Right renal cortex interstitium (tissue), 3 donors: ENCODE measurements at places on chromosomes 16 and 17. TPM values are rescaled to one million over a fixed set of nuclear protein-coding genes. Genes with fewer than 3 reads are reported as not detected.

DNA sequence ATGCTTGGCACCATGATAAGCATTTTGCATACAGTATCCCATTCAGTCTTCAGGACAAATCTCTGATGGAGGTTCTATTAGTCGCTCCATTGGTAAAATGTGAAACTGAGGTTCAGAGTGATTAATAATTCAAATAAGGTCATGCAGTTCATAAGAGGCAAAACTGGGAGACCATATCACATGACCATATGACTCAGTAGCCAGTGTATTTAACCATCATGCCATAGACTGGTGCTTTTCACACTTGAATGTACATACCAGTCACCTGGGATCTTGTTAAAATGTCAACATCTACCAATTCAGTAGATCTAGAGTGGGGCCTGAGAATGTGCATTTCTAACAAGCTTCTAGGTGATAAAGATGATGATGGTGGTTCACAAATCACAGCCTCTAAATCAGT, 4.3 kb downstream of the ACSM3 start:
- no peak for DNase-seq

- no peak for DNase-seq
Observed at GRCh38 chr16:11484691-11485258, 101.9 kb downstream of the LITAF start.

DNA sequence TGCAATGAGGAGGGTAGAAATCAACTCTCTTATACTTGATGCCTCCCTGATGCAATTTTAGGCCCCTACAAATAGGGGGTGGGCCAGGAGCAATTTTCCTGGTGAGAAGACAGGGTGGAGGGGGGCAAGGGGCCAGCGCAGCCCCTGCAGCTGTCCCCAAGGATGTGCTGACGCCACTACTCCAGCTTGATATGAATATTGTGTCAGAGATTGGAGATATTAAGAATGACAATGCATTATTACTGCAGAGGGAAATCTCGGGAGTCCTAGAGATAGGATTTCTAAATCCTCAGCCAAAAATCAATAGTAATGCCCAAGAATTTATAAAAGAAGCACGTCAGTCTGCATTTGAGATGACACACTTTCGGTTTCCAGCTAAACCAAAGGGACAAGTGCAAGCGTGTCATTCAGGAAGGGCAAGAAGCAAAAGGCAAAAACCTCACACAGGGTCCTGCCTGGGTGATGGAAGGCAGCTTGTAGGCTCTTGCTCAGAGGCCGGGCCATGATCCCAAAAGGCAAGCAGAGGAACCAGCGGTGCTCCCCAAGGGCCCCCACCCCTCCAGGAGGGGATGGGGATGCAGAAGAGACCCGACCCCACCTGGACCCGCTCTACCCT, 178.8 kb downstream of the C16orf78 start:
- no peak for DNase-seq

DNA sequence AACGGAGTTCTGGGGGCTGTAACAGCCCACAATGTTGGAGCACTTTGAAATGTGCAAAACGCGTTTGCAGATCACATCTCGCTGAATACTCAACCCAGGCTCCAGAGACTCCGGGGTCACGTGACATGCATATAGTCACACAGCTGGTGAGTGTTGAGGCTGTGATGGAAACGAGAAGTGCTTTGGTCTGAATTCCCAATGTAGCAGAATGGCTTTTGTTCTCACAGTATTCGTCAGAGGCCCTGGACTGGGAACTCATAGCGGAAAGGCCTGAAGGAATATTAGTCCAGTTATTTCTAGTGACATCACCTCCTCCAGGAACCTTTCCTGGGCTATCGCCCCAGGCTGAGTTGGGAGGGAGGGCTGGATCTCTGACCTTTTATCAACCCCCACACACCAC, 95.8 kb upstream of the CRHR1 start:
- no peak for DNase-seq

DNA sequence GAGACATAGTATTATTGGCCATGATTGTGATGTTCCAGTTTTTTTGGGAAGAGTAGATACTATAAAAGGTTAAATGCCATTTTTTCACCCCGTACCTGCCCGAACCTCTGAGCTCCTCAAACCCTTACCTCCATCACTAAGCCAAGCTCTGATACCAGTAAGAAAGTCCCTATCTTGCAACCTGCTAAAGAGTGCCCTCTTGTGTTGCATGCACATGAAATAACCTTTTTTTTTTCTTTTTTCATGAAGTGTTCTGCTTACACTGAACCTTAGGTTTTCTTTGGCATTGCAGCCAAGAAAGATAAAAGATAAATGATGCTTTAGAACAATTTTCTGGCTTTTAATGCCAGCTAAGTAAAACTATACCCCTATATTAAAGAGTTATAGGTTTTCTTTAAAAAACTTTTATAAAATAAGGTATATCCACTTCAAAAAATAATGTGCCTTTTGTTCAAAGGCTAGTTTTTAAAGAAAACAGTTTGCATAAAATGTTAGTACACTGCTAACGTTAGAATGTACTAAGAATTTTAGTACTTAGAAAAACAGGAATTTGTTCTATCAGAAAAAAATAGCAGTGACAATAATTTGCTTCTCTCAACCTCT, 295.3 kb upstream of the PMFBP1 start:
- peak; percentile 5 for DNase-seq

DNA sequence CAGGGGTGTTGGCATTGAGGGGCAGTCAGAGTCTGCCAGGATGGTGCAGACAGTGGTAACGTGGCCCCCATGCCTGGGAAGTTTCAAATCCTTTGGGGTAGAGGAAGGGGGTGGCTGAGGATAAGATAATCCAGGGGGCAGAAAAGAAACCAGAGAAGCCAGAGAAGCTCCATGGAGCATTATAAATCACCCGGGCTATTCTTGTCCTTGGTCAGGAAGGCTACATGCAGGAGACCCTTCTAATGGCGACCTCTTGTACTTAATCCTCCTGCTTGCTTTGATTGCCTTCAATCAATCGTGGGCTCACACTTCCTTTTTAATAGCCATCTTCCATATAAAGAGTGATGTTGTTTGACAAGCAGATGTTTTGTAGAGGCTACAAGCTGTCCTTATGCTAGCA, 131.9 kb downstream of the MAF start:
- DNase-seq, result no peak

DNA sequence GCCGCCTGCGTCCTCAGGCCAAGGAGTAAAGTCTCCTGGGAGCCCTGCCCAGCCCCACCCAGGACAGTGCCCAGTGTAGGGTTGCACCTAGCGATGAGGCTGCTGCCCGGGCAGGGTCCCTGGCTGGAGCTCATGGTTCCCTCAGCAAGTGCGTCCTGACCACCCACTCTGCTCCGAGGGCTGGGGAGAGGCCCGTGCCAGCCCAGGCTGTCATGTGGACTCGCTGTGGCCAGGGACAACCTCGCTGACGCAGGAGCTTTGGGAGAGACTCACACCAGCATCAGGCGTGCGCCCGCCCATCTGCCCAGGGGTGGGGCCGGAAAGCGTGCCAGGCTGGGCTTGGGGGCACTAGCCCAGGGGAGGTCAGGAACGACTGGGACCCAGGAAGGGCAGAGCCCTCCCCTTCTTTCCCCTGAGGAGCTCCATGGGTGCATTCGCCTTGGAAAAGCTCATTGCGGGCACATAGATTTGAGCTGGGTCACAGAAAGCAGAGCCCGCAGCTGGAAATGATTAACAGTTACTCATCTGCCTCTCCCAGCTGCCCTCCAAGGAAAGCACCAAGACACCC, 19.7 kb downstream of the DPEP1 start:
- no peak for DNase-seq

DNA sequence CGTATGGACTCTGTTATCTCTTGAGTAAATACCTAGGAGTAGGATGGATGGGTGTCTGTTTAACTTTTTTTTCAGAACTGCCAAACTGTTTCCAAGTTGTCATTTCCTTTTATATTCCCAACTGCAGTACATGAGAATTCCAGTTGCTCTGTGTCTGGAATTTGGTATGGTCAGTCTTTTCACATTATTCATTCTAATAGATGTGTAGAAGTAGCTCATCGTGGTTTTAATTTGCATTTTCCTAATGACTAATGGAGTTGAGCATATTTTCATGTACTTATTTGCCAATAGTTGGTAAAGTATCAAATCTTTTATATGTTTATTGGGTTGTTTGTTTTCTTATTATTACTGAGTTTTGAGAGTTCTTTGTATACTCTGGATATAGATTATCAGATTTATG, 27.0 kb downstream of the MRTFB start:
- DNase-seq, result no peak

- DNase-seq, result no peak
Observed at GRCh38 chr17:75524970-75525805, at the start of gene LLGL2. Gene LLGL2 (plus strand): TSS chr17:75525697. CDS start chr17:75543427, 17,730 bp downstream.

DNA sequence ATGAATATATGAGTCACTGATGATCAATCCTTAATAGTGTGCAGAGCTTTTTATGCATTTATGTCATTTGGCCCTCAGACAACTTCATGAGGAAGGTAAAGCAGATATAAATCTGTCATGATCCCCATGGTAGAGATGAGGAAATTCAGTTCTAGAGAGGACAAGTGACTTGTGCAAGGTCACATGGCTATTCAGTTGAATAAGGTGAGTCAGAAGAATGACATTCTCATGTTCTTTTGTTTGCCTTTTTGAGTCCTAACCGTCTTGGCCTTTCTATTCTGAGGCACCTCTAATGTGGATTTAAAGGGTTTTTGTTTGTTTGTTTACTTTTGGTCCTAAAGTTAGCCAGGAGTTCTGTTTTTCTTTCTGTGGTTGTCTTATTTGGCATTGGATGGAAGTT, 116.2 kb upstream of the ELAC2 start:
- no peak for DNase-seq

DNA sequence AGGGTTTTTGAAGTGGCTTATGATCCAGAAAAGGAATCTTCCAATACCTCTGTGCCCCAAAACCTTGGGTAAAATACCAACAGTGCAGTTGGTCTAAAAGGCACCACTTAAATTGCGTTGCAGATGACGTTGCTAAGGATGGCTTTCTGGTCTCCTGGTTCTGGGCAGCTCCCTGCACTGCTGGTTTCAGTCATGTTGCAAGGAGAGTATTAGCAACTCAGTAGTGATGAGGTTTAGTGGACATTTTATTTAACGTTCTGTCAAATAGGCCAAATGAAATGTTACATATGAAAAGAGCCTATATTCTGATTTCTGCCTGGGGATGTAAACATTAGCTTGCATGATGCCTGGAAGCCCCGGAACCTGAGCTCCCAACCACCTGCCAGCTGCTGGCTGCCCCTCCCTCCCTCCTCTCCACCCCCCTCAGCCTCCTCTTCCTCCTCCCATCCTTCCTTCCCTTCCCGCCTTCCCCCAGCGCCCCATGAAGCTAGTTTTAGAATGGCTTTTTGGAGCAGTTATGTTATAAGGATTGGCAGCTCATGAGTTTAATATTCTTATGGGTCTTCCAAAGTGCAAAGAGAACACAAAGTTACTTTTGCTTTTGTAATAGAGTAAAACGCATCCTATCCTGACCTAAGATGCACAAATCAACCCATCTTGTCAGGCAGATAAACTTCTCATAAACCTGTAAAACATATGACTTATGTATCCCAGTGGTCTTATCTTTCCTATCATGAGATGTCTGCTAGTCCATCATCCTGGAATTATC, 20.7 kb downstream of the CD7 start:
- no peak for DNase-seq

GRCh38 chr17:75480281-75480680, 23.8 kb downstream of the TMEM94 start:
- DNase-seq, result no peak

DNA sequence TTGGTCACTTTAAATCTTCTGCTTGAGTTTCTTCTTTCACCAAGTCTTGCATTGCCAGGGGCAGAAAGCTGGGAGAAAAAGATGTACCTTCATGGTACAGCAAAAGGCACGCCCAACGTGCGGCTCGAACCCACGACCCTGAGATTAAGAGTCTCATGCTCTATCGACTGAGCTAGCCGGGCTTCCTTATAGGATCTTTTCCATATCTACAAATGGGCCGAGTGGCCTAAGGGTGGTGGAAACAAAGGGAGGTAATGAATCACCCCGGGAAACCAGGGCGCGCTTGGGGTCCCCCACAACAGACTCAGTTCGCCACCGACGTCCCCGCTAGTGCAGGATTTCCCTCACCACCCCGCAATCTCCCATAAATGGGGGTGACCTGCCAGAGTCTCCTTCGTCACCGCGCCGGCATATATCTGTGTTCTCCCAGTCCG, 7.5 kb upstream of the OR1F1 start:
- DNase-seq, result no peak

- no peak for DNase-seq
Observed at GRCh38 chr16:1940273-1941161, 2.5 kb downstream of the MSRB1 start.

GRCh38 chr16:56347670-56348069, 77.7 kb downstream of the AMFR start:
- no peak for DNase-seq

DNA sequence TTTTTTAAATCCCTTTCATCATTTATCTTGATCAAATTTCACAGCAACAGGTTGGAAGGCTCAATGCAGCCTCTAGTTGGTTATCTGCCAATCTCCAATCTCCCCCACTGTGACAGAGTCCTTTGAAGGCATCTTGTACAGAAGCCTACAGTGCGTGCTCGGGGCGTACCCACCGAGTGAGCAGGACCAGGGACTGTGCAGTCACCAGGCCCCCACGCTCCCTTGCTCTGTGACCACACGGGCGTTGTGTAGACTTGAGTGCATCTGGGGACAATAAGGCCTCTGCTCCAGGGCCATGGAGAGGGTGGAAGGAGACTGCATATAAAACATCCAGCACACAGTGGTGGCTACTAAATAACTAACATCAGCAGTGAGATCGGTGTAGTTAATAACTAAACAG, 63.4 kb downstream of the GTF3C1 start:
- no peak for DNase-seq

DNA sequence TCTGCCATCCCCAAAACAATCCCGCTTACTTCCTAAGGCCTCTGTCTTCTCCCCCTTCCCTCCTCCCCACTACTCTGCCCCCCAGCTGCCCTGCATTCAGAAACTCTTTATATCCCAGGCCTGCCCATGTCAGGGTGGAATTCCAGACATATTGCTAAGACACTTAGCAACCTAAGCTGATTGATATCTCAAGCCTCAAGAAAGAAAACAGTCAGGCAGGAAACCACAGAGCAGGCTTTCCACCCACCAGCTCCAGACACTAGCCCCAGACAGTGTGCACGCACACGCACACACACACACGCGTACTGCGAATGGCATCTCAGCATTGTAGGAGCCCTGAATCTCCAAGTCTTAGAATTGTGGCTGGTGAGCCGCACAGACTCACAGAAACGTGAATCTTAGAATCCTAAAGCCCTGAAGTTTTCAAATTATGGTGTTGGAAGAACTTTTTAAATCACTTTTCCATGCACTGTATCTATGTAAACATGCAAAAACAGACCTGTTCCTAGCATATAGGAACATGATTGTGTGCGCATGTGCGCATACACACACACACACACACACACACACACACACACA, 8.8 kb upstream of the LPCAT2 start:
- no peak for DNase-seq

Gene SYCE1L
- polyA plus RNA-seq, result 2.9 TPM

Gene TAT
- polyA plus RNA-seq, result 0.03 TPM

Gene ALDOC
- polyA plus RNA-seq, result 26.9 TPM

Gene MYH13
- polyA plus RNA-seq, result 0.26 TPM

Gene NPIPA5
- 0.87 TPM for polyA plus RNA-seq

Gene SLC25A10
- polyA plus RNA-seq, result 10.7 TPM

Gene TPSG1
- 0.71 TPM for polyA plus RNA-seq

Gene CDH5
- polyA plus RNA-seq, result 68.8 TPM

Gene NPTX1
- polyA plus RNA-seq, result 0.83 TPM

Gene GRIN2A
- polyA plus RNA-seq, result 6.7 TPM

Gene RRN3
- polyA plus RNA-seq, result 40.0 TPM
